ENCODE measurements at places on chromosomes 5 and 9. TPM values are rescaled to one million over a fixed set of nuclear protein-coding genes. Genes with fewer than 3 reads are reported as not detected.

GRCh38 chr9:118170032-118170955 lies 466.1 kb downstream of the TLR4 start:
- no peak for DNase-seq

DNA sequence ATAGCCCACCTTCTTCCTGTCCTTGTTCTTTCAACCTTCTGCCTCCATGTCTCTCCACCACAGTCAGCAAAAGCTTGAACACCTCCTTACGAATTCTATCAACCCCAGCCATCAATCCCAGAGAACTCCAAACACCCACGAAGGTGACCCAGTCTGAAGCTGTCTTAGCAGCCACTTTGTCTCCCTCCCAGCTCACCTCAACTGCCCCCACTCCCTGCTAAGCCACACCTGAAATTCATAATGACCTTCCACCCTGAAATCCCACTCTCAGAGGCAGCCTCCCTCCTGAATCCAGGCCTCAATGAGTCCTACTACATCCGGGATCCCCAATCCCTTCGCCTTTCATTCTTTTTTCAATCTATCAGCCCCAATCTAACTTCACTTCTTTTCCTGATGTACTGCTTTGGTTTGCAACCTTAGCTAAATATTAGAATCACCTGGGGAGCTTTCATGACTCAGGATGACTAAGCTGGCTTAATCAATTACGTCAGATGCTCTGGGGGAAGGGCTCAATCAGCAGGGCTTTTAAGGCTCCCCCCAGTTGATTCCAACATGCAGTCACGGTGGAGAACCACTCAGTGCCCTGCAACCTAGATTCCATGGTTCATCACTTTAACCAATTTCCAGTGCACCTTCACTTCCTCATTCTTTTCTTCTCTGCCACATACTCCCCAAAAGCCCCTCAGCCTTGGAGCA lies 32.2 kb downstream of the BHMT start:
- no peak for DNase-seq

DNA sequence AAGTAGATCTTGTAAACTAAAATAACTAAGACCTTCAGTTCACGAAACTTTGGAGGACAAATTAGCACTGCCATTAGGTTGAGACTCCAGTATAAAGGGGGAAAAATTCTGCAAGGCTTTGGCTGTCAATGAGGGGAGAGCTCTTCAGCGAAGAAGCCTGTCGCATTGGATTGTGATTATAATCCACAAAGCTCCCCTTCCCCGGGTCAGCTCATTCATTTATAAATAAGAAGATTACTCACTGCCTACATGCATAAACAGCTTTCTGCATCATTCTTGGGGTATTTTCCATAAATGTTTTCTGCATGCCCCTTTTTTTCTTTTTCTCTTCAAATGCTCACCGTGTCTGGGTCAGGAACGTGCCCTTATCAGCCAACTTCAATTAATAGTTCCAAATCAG lies 196.7 kb downstream of the EBF1 start:
- DNase-seq = no peak

GRCh38 chr5:1651250-1651649 lies 127.5 kb upstream of the LPCAT1 start:
- DNase-seq = no peak

The CD274 gene
- 1.7 TPM for total RNA-seq
